ENCODE measurements at places on chromosomes 3 and 15.

DNA sequence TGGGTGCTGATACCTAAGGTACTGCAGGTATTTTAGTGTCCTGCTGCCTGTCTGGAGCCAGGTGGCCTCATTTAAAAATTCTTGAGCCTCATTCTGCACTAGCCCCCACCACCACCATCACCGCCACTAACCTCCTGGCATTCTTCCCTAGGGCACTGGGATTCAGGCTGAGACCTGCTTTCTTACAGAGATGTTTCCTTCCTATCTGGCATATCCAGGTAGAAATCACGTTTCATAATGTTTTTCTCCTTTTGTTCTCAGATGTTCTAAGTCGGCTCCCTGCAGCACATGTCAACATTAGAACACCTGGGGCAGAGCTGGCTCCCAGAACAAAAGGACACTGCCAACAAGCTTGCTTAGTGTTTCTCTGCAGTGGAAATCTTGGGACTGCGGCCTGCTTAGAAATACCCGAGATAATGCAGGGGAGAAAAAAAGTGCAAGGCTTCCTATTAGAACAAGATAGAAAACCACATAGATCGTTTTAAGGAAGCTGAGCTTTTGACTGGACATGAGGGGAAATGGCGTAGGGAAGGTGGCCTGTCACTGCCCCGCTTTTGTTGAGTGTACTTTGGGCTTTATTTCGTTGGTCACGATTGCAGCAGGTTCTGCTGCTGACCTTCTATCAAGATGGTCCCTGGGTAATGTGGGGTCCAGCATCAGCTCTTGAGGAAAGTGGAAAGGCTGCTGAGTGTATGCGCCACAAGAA lies 59.6 kb upstream of the PPARG start:
- DNase-seq, result no peak

DNA sequence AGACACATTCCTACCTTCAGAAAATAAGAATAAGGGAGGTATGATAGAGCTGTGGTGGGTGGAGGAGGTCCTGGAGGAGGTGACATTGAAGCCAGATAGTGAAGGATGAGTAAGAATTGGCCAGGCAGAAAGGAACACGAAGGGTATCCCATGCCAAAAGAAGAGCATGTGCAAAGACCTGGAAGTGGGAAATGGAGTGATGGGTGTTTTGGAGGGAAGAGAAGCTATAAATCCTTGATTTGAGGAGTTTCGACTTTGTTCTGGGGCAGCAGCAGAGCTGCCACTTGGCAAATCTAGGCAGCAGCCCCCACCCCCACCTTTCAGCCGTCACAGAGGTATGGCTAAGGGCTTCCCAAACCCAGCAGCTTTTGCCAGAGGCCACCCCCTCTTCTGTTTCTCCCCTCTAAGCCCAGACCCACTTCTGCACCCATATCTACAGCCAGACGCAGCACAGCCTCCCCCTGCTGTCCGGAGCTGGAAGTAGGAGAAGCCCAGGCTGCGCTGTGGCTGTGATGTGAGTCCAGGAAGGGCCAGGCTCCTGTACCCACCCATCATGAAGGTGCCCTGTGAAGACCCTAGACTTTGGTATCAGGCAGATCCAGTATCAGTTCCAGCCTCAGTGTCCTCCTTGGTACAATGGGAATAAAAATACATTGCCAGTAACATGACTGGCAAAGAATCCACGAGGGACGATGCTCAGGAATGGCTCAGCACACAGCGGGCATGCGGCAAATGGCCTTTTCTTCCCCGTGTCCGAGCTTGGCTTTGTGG lies 188.7 kb upstream of the LINGO1 start:
- peak; percentile 14 for DNase-seq

DNA sequence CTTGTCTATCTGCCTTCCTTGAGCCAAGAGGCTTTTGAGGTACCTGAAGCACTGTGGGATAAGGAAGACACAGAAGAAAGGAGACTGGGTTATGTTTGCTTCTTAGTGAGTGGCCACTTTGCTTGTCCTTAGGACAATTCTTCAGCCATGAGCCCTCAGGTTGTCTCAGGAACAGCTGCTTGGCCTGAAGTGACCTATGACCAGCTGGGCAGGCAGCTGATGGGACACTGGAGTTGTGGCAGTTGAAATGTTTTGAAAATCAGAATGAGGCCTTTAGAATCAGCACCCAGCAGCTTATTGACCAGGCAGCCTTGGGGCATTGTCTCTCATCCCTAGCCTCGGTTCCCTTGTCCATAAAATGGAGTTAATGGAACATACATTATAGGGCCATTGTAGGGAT lies 37.0 kb downstream of the RBP2 start:
- DNase-seq, result no peak

GRCh38 chr3:106510206-106510605 lies 641.4 kb upstream of the CBLB start:
- no peak for DNase-seq

GRCh38 chr15:47486040-47486439 lies 231.3 kb upstream of the SEMA6D start:
- DNase-seq, result no peak

DNA sequence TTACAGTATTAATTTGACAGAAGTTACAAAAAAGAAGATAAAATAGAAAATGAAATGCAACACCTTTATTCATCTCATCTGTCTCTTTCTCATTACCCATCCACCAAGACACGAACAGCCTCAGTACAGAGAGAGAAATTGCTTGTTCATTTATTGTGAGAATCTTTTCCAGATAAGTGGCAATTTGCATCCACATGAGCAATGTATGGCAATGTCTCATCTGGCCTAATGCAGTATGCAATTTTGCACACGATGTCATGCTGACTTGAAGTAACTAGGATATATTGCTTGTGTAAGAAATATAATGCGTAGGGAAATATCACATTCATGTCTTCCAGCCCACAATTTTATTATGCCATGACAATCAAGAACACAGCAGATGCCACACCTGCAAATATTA lies 866.9 kb downstream of the ROBO1 start:
- no peak for DNase-seq

DNA sequence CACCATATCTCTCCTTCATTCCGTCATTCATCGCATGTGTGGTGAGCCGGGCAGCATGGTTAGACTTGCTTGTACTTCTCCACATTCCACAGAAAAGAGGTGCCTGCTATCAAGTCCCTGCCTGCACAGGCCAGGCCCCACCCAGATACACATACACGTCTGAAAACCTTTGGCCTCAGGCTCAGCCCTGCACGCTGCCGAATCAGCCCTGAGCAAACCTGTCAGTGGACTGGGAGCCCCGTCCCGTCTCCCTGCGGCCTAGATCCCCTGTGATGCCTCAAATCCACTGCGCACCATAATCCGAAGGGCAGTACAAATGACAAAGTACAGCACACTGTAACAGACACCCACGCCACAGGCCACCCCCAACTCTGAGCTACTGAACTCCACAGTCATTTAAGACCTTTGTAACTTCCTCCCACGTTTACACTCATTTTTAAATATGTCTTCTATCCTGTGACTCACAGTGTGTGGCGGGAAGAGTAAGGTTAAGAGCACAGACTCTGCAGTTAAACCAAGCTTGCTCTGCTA lies 67.1 kb downstream of the MB21D2 start:
- peak; percentile 13 for DNase-seq

GRCh38 chr15:71596672-71597071 lies 213.7 kb upstream of the NR2E3 start:
- no peak for DNase-seq

DNA sequence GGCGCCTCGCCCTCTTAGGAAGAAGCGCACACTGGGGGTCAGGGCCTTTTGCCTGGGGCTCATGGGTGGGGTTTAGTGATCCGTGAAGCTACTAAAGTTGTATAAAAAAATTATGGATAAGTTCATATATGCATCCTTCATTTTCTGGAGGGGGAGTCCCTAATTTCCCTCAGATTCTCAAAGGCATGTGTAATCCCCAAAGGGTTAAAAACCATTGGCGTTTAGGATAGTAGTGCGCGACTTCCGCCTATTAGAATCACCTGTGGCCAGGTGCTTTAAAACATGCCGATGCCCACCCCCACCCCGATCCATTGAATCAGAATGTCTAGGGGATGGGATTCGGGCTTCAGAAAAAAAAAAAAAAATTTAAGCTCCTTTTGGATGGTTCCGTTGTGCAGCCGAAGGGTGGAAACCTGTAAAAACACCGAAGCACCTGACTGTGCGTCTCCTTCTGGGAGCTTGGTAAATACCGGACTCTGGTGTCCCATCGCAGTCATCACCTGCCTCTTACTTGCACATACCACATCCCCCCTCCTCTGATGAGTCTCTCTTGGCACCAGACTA lies 570 bp downstream of the APH1B start:
- no peak for DNase-seq

GRCh38 chr3:192340031-192340430 lies 387.3 kb downstream of the FGF12 start:
- no peak for DNase-seq

- DNase-seq, result no peak
Measured at GRCh38 chr3:67311440-67311839, 313.3 kb downstream of the KBTBD8 start.

GRCh38 chr3:37228749-37229148 lies 54.4 kb upstream of the LRRFIP2 start:
- DNase-seq, result no peak

DNA sequence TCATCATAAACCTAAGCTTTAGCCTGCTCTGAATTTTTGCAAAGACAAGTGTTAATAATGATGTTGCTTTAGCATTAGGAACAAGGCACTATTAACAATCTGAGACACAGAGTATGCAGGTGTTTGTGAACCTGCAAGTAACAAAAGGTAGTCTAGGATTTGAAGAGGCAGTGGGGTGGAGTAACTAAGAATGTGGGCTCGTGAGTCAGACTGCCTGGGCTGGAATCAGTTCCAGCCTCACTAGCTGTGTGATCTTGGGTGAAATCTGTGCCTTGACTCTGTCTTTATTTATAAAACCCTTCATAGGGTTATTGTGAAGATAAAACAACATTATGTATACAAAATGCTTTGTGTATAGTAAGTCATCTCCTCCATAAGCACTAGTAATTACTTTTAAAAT lies 610.6 kb upstream of the CFAP20DC start:
- DNase-seq, result no peak

DNA sequence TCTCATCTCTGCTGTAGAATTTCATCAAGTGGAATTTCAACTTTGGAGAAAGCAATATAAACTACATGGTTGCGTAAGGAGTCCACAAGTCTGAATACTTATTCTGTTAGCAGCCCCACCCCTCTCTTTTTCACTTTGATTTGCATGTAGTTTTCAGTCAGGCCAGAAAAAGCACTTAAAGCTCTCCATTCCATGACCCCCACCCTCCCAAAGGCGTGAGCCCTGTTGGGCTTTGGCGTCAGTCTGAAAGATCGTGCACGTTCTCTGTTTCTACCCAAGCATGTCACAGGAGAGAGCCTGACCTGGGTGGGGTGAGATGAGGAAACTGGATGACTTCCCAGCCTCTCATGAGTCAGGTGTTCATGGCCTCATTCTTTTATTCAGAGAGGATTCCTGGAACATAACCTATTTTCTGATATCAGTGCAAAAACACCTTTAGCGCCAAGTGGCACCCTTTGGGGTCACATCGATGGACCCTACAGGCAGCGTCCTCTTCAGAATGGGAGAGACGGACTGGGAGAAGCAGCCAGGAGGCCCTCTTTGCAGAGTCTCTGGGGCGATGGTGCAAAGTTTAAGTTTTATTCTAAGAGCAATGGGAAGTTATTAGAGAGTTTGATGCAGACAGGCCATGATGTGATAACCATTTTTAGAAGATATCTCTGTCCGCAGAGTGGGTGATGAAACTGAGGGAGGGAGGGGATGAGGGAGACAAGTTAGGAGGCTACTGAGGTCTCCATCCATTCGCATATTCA lies 55.8 kb downstream of the LSM3 start:
- DNase-seq, result no peak

DNA sequence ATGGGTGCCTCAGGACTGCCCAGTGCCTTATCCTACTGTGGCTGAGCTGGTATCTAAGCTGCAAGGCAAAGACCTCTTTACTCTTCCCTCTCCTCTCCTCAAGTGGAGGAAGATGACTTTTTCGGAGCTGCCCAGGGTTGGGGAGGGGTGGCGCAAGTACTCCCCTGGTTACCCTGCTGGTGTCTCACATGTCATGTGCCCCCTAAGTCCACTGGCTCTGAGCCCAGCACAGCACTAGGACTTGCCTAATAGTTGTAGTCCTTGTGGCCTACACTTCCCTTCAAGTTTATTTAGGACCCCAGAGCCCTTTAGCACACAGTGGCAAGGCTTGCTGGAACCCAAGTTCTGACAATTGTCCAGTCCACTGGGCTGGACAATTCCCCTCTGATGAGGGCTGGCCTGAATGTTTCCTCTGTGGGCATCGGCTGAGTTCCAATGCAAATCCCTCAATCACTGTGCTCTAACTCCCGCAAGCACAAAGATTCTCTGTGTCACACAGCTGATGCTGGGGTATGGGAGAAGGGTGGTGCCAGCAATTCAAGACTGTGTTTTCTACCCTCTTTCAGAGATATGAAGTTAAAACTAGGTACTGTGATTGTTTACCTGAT lies 60.4 kb downstream of the UQCC5 start:
- DNase-seq, result no peak

DNA sequence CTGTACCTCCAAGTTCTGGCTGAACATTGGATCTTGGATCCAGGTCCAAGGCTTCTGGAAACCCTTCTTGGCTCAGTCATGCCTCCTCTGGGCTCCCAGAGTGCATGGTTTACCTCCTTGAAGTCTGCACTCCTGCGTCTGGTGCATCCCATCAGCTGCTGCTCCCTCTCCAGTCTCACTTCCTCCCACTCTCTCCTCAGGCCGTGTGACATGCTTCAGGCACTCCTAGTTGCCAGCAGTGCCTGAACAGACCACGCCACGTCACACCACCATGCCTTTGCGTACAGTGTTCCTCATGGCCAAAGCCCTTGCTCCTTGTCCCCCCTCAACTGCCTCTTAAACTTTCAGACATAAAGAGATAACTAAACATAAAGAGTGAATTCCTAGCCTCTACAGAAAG lies 5.7 kb downstream of the GPR27 start:
- no peak for DNase-seq

- no peak for DNase-seq
Measured at GRCh38 chr3:44442596-44443309, 34.7 kb downstream of the ZNF445 start.

- DNase-seq, result no peak
Measured at GRCh38 chr15:24945711-24946110, 9.1 kb upstream of the SNRPN start.

GRCh38 chr15:92158426-92158825 lies 235.3 kb upstream of the ST8SIA2 start:
- DNase-seq, result peak; percentile 6

Data from activated CD4-positive, alpha-beta T cell treated with anti-CD3 and anti-CD28 coated beads for 24 hours (primary cell).